ENCODE measurements at places on chromosomes 4 and X.

- peak; percentile 39 for DNase-seq
These were observed 11.6 kb downstream of the SLC25A5 start for GRCh38 chrX:119479845-119480244.

DNA sequence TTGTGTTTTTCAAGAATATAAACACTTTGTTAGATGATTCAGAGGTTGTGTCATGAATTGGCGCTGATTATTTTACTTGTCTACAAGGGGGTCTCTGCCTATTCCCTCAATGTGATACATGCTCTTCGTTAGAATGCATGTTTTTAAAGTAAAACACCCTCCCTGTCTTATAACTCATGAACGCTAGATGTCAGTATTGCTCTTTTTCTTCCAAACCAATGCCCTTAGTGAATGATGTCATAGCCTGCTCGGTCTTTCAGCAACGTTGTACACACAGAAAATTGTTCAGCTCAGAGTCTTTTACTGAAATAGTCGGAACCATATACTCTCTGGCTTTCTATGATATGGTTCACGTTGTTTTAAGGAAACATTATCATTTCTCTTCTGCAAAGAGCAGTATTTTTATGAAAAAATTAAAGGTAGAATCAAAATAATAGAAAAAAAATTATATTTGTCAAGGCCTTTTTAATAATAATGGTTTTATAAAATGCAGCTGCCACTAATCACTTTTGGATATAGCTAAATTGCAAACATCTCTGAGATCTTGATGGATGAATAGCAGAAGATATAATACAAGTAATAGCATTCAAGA is 292.9 kb downstream of the TLL1 start:
- DNase-seq, result peak; percentile 49

GRCh38 chr4:46185766-46186165 is 61.9 kb upstream of the GABRG1 start:
- DNase-seq, result no peak

DNA sequence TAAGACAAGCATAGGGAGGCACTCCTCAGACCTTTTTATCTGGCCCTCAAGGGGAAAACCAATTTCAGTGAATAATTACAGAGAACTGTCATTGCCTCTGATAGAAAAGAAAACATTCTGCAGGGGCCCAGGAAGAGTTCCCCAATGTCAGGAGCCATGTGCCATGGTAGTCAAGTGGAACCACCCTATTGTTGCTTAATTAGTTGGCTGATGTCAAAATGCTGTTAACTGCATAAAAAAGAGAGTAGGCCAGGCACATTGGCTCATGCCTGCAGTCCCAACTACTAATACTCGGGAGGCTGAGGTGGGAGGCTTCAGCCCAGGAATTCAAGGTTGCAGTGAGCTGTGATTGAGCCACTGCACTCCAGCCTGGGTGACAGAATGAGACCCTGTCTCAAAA is 28.6 kb upstream of the OGT start:
- DNase-seq, result no peak

GRCh38 chrX:13472975-13473374 is 96.4 kb upstream of the EGFL6 start:
- no peak for DNase-seq

DNA sequence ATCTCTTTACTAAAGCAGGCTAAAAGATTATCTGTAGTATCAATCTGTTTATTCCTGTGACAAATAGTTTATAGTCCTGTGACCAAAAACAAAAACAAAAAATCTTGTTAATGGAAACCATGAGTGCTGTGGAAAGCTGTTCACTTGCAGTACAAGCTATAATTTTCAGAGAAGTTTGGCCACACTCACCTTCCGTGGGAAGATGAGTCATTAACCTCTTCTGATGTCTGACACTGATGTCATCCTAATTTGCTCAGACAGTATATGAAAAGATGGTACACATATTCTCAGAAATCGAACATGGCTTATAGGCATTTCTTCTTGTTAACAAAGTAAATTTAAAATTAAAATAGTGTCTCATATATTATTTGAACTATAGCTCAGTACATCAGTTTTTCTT is 19.9 kb upstream of the ENPP6 start:
- DNase-seq, result no peak

DNA sequence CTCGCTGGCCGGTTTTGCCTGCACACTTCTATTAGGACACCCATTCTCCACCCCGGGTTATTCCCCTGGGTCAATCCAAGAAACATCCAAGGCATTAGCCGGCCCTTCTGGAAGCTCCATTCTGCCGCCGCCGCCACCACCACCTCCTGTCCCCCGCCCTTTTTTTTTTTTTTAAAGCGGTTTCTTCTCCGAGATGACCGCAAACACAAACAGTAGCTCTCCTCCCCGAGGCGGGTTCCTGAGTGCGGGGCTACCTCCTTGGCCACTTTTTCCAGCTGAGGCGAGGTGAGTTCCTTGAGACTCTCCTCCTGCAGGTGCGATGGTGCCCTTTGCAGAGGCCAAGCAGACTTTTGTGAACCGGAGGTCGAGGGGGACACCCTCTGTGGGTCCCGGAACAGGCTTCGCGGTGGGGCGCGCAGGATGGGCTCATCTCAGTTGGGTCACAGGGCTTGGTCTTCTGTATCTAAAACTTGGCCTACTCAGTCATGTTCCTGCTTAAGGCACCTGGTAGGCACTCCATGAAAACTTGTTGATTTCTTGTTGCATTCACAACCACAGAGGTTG is 930 bp downstream of the NWD2 start:
- DNase-seq, result no peak

DNA sequence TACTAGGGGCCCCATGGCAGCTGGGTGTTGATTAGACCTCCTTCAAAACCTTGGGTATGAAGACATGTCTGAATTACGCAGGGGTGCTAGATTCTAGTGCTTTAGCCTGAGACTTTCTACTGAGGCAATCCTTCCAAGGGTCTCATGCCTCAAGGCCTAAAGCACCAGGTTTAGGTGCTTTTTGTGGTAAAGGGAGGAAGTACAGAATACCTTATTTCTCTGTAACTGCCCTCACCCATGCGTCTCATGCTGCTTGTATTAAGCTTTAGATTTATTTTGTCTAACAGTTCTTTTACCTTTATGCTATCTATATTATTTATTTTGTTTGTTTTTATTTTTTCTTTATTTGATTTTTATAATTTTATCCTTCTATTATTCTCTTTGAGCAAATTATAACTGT is 190.2 kb upstream of the GK2 start:
- no peak for DNase-seq

DNA sequence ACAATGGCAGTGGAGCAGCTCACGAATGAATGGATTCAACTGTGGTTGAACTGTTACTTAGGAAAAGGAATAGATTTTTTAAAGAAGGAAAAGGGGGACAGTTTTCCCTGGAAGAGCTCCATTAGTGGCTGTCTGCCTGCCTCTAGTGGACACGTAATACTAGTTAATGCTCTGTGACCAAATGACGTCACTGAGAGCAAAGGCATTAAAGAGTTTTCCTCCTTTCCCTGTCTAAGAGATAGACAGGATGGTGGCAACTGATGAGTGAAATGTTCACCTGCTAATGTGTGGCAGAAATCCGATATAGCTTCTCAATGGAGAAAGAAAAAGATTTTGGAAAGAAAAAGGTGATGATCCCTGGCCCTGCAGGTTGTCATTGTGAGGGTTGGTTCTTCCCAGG is 52.3 kb upstream of the SCML1 start:
- no peak for DNase-seq

GRCh38 chrX:1425381-1425780 is 27.3 kb downstream of the ASMTL start:
- no peak for DNase-seq
